ENCODE measurements at places on chromosomes 12 and 14.
A peak's percentile ranks its signal among the peaks of the same experiment; 100 is the strongest.

DNA sequence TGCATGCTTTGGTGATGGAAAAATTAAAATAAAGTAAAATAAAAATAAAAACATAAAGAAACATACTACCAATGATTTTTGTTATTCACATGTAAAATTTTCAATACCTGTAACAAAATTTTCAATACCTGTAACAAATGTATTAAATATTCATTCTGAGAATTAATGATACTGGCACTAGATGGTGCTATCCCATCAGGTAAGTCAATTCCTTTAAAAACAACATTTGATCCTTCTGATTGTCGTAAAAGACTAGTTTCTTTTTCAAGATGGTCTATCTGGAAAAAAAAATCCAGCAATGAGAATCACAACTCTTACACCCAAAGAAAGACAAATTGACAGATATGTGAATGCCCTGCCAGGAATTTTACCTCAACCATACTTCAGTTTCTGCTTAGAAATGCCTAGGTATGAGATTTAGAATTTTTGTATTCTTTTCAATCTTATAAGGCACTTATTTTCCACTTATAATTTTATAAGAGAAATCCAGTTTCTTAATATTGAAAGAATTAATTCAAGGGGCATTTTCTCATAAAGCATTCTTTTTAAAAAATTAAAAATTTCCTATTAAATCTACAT is 30.7 kb downstream of the CEP290 start:
- peak; percentile 19 for DNase-seq

DNA sequence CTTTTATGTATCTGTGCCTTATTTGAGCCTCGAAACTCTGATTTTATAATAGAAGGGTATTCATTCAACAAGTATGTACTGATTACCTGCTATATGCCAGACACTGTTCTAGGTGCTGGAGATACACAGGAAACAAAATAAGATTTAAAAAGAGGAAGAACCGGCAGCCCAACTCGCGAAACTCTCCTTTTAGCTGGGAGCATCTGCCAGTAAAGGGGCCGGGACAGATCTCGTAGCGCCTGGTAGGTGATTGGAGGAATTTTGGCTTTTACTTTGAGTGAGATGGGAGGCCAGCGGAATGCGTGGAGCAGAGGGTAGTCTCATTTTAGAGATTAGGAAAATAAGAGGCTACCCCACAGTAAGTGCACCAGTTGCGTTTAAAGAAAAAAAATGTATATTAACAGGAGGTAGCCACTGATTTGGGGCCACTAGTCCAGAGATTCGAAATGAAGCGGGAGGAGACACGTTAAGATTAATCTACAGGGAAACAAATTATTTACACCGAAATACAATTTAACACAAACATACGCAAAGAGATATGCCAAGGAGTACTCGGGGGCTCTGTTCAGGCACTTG is 520 bp upstream of the MON2 start:
- DNase-seq = peak; percentile 9

DNA sequence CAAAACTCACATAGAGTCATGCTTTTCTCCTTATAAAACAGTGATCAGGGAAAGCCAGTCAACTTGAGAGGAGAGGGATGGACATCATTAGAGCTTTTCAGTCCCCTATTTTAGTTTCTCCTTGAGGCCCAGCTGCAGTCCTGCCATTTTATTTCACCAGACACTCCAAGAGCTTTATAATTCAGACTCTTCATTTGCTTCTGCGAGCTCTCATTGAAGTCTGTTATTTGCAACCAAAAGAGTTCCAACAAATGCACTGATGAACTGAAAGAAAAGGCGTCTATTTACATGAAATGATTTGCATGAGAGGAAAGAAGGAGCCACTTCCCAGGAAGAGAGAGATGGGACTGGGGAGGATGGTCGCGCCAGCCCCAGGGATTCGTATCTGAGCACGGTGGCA is 86.8 kb downstream of the NDUFA12 start:
- DNase-seq = no peak

DNA sequence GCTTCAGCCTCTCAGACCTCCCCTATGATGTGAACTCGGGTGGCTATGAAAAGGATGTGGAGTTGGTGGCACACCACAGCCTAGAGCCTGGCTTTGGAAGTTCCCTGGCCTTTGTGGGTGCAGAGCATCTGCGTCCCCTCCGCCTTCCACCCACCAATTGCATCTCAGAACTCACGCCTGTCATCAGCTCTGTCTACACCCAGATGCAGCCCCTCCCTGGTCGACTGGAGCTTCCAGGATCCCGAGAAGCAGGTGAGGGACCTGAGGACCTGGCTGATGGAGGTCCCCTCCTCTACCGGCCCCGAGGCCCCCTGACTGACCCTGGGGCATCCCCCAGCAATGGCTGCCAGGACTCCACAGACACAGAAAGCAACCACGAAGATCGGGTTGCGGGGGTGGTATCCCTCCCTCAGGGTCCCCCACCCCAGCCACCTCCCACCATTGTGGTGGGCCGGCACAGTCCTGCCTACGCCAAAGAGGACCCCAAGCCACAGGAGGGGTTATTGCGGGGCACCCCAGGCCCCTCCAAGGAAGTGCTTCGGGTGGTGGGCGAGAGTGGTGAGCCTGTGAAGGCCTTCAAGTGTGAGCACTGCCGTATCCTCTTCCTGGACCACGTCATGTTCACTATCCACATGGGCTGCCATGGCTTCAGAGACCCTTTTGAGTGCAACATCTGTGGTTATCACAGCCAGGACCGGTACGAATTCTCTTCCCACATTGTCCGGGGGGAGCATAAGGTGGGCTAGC is 7.0 kb upstream of the RPS26 start:
- no peak for DNase-seq

GRCh38 chr14:94769391-94770250 is at the start of gene GSC:
GSC (minus strand) TSS chr14:94770113; CDS start chr14:94770015, 98 bp downstream.
- no peak for DNase-seq

DNA sequence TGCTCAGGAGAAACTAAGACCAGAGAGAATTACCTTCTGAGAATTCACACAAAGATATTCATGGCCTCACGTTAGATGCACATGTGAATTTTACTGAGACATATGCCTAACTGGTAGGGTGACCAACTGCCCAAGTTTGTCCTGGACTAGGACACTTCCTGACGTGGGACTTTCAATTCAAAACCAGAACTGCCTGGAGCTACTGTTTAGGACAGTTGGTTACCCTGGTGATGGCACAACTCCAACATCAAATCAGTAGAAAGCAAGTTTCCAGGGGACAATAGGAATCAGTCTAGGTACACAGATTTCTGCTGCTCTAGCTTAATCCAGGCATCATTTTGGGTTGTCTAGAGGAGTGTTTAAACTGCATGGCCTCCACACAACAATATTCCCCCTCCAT is 178.7 kb downstream of the GXYLT1 start:
- DNase-seq = no peak

DNA sequence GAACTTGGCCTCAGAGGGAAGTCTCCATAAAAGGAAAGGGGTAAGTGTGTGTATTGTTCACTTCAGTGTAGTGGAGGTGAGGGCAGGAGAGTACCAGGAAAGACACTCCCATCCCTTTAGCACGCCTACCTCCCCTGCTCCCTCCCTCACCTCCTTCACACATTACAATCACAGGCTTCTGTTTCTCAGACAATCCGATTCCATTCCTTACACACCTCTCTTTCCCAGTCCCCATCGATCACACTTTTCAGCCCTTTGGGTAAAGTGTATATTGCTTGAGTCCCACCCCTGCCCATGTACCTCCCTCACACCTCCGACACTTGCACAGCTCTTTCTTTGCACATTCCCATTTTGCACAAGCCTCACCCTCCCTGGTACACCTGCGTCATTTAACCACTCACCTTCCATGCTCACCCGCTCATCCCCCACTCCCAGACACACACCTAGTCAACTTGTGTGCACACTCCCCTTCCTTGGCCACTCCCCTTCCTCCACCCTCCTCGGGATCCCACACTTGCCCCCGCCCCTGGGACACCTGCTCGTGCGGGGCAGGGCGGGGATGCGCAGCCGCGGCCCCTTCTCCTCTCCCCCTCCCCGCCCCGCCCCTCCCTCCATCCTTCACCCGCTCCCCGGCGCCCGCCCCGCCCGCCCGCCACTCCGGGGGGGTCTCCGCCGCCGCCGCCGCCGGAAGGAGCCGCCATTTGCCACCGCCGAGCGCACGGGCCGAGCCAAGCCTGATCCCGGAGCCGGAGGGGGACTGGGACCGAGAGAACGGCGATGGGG is at the start of gene MARCHF9:
MARCHF9 (plus strand) TSS at position 693 of the 783 bp plus-strand sequence. CDS start 426 bp downstream, outside the sequence.
- DNase-seq = peak; percentile 89

DNA sequence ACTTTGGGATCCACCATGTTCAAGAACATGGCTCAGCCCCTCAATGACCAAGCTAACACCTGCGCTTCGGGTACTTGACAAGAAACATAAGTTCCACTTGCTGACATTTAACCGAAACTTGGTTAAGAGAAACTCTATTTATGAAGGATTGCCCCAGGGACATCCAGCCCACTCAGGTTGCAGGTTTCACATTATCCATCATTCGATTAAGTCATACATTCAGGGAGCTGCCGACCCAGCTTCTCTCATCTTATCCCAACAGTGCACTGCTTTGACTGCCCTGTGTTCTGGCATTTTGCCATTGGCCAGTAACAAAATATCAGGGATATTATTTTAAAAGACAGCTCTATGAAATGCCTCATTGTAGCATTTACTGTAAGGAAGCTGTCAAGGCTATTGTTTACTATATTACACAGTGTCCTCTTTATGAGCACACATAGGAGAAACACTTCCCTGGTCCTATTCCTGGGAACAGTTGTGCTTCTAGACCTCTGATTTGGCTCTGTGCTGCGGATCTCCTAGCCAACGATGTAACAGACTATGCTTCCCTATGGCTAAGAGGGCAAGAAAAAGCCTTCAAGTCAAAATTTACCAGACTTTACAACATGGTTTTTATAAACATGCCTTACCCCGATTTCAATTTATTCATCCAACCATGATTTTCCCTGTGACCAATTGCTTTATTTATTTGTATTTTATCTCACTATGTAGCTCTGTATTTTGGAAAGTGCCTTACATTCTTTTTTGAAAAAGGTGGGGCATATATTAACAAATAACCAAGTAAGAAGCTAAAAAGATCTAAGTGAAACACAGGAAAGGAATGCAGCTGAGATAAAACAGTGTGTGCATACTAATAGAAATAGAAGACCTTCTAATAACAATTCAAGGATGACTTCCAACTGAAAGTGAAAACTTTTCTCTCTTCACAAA is 109.3 kb downstream of the ITPR2 start:
- DNase-seq = no peak
